ENCODE measurements at places on chromosomes 3 and 15.

- DNase-seq = no peak
These were observed 434.5 kb upstream of the RGMA start for GRCh38 chr15:93523481-93523880.

GRCh38 chr15:88907111-88907510 is 6.1 kb downstream of the MFGE8 start:
- DNase-seq = no peak

DNA sequence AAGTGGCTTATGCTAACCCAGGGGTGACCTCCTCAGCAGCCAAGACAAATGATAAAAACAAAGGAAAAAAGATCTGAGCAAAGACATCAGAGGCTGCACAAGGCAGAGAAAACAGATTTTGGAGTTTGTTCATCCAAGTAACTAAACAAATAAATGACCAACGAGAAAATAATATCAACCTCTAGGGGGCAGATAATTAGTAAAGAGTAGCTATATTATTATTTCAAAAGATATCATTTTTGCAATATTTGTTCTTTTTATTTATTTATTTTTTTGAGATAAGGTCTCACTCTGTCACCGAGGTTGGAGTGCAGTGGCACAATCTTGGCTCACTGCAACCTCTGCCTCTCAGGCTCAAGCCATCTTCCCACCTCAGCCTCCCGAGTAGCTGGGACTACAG is 101.8 kb downstream of the PCCB start:
- no peak for DNase-seq

DNA sequence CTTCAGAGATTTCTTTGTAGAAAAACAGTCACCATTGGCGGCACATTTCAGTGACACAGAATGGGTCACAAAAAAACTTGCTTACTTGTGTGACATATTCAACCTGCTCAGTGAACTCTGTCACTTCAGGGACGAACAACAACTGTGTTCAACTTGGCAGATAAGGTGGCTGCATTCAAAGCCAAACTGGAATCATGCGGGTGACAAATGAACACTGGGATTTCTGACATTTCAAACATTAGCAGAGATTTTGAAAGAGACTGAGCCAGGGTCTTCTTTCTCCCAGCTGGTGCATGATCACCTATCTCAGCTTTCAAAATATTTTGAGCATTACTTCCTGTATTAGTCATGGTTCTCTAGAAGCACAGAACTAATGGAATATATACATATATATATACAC is 1.9 kb upstream of the EID1 start:
- no peak for DNase-seq

DNA sequence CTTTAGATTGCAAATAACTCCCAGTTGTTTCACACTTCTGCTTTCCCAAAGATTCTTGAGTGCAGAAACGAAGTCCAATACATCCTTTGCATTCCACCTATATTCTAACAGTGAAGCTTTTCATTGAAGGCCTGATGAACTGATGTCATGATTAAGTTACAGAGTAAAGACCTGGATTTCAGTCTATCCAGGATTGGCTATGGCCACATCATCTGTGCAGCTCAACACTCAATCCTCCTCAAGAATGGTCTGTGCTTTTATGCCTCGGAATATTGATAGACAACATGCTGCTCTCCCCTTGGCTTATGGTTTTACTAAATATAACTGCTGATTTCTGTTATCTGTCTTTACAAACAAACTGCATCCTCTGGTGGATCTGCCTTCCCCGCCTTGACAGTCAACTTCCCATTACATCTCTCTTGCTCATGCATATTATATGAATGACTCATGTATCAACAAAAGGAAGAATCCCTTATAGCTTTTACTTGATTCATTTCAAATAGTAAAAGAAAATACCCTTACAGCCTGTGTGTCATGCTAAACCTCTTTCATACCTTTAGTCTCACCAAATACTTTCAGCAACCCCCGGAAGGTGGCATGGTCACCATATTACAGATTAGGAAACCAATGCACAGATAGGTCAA is 59.5 kb downstream of the SCN11A start:
- DNase-seq = no peak
